ENCODE measurements at places on chromosomes 3 and 15. TPM values are rescaled to one million over a fixed set of nuclear protein-coding genes. Genes with fewer than 3 reads are reported as not detected.

DNA sequence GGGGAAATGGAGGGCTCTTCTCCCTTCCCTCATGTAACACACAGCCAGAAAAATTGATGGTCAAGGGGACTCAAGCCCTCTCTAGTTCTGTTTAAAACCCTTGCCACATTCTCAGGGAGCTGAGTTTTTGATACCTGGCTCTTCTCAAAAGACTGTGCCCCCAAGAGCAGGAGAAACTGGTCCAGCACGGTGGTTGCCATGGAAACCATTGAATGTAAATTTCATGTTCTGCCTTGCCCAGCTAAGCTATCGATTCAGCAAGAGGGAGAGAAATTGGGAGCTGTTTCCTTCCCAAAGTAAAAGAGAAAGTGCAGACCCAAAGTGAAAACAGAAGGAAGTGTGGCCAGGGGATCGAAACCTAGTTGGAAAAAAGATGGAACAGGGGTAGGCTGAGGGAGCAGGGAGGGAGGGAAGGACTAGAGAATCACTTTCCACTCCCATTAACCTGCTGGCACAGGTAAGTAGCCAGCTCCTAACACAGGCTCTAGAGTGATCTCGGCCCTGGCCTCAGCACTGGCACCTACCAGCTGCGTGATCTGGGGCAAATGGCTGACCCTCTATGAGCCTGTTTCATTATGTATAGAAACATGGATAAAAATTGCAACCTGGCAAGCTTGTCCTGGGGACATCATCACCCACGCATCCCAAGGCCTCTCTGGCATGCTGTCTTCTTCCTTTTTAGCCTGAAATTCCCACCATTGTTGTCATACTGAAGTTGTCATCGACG is 140.9 kb downstream of the TPRA1 start:
- no peak for DNase-seq

FBXW12 gene
- total RNA-seq: 2.5 TPM

- DNase-seq: no peak
These were observed 13.2 kb downstream of the POPDC2 start for GRCh38 chr3:119647171-119647570.

DNA sequence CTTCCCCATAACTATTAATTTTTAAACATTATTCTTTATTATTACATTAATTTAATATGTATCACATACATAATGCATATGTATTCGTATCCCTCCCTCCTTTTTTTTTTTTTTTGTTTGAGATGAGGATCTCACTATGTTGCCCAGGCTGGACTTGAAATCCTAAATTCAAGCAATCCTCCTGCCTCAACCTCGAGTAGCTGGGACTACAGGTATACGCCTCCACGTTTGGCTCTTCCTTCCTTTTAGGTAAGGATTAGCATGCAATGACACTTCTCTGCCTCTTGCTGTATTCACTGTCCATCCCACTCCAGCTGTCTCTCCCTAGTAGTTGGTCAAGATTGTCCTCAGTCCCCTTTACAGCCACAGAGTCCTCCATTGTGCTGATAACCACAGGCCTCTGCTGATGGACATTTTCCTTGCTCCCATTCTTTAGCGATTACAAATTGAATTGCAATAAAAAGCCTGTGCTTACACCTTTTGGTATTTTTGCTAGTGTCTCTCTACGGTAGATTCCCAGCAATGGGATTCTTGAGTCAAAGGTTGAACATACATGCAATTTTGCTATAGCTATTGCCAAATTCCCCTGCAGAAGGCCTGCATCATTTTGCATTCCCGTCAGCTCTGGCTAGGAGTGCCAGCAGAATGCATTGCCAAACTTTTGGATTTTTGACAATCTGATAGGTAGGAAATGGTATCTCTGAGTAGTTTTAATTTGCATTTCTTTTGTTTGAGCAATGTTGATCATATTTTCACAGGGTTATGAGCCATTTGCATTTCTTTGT is 156.6 kb downstream of the SMAD6 start:
- no peak for DNase-seq

Measured in occipital lobe (tissue), 3 donors.